PC-3 (cell line): ENCODE measurements at places on chromosomes 11 and 22. TPM values are rescaled to one million over a fixed set of nuclear protein-coding genes. Genes with fewer than 3 reads are reported as not detected.

POU2F3 gene
- 0.62 and 0.81 TPM in 2 replicates for total RNA-seq

ADORA2A gene
- total RNA-seq: 0.92 and 1.7 TPM in 2 replicates

DNA sequence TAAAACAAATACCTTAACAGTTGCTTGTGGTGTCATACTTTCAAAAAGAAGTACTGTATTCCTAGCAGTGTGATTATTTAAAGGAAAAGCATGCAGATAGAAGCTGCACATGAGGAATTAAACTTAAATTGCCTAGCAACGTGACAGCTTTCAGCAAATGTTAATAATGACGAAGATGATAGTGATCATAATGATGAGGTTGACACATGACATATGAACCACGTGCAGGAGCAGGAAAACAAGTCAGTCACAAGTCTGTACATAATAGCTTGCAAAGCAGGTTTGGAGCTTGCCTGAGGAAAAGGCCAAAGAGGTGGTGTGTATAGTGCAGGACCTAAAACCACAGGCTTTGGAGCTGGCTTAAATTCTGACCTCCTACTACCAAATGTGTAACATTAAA lies 30.6 kb upstream of the PIK3C2A start:
- peak; percentile 33 for DNase-seq

MMP27 gene
- not detected in 2 replicates for total RNA-seq

RHOD gene
- 99.9 and 121 TPM in 2 replicates for total RNA-seq

GRCh38 chr11:123437236-123437979 lies 7.3 kb downstream of the GRAMD1B start:
- no peak for DNase-seq

KRTAP5-7 gene
- not detected in 2 replicates for total RNA-seq

- peak; percentile 37 for DNase-seq
Measured at GRCh38 chr22:29722151-29722550, 2.3 kb downstream of the CABP7 start.

LDHAL6A gene
- total RNA-seq: not detected in 2 replicates

C1QTNF4 gene
- not detected in 2 replicates for total RNA-seq

H19 gene
- not detected in 2 replicates for total RNA-seq

GRCh38 chr11:69950120-69950519 lies 128.0 kb upstream of the ANO1 start:
- peak; percentile 72 for DNase-seq

CD3D gene
- total RNA-seq: not detected in 2 replicates

GRCh38 chr22:50245214-50246072 lies 620 bp upstream of the TUBGCP6 start:
- DNase-seq: no peak

DNA sequence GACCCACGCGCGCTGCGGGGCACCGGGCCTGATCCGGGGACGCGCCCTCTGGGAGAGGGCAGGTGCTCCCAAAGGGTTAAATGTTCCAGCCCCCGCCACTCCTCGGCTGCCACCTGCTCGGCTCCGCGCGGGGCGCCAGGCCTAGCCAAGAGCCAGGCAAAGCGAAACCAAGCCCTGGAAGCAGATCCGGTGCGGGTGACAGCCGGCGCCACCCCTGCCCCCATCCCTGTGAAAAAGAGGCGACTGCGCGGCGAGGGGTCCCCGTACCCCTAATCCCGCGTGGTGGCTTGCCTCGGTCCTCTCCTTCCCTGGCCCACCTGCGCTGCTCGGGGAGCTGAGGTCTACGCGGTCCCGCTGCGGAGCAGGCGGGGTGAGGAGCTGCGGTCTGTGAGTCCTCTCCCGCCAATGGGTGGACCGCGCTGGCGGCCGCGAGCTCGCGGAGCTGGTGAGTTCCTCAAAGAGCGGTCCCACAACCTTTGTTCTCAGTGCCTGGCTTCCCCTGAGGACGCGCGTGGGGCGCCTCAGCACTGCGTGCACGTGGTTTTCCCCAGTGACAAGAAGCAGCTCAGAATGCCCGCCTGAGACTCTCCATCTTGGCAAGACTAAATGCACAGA lies at the start of gene ME3:
Gene ME3 (minus strand): TSS at position 610 of the 615 bp plus-strand sequence.
- DNase-seq: peak; percentile 53

AQP11 gene
- total RNA-seq: 2.2 and 3.1 TPM in 2 replicates

DNA sequence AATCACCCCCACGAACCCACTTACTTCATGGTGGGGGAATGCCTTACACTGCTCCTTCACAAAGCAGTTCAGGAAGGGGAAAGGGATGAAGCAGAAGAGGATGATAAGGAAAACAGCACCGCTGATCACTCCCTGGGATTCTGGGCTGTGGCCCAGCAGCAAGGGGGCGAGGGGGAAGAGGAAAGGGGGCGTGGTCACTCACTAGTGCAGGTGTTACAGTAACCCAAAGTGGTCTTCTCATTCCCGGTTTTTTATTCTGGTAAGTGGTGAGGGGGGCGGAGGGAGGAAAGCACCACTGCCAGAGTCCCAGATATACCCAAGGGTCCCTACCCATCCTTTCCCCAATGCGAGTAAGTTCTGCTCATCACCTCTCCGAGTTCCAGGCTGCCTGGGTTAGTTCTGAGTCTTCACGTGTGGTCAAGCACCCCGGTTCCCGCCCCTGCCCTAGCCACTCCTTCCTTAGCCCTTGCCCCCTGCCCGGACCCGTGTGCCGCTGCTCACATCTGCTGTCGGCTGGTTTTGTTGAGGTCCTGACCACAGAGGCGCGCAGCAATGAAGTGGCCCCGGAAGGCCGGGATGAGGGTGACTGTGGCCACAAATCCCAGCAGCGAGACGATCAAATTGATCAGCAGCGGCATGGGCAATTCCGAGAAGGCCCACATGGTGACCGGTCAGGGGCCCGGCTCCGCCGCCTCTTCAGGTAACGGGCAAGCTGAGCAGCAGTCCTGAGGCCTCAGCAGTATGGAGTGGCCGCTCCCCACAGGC lies 477 bp downstream of the DPAGT1 start:
- DNase-seq: no peak

DNA sequence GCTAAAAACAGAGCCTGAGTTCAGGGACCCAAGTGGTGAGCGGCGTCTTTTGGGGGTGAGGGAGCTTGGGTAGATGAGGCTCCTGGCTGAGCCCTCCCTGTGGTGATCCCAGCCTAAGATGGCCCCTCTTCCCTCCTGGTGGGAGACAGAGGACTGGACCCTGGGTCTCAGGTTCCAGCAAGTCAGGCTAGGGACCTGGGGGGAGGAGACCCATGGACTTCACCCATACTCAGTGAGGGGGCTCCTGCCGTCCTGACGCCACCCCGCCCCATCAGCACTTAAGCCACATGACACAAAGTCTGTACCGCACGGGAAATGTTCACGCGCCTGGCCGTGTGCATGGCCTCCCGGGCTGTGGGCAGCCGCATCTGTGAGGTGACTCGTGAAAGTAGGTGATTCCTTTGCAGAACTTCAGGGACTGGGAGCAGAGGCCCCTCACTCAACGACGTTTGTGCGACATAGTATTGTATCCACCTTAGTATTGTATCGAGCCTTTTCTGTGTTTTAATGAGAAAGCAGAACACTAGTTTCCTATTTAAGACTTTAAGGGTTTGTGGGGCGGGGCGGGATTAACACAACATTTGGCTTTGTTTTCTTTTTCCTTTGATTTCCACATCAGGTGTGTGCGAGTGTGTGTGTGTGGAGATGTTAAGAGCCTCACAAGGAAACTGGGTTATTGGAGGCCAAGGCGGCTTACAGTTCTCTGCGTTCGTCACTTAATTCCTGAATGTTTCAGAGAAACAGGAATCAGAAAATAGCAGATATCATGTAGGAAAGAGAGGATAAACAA lies 18.4 kb upstream of the TMEM191C start:
- DNase-seq: no peak

- DNase-seq: no peak
Measured at GRCh38 chr11:32830796-32831195, 1.1 kb downstream of the PRRG4 start.

DNA sequence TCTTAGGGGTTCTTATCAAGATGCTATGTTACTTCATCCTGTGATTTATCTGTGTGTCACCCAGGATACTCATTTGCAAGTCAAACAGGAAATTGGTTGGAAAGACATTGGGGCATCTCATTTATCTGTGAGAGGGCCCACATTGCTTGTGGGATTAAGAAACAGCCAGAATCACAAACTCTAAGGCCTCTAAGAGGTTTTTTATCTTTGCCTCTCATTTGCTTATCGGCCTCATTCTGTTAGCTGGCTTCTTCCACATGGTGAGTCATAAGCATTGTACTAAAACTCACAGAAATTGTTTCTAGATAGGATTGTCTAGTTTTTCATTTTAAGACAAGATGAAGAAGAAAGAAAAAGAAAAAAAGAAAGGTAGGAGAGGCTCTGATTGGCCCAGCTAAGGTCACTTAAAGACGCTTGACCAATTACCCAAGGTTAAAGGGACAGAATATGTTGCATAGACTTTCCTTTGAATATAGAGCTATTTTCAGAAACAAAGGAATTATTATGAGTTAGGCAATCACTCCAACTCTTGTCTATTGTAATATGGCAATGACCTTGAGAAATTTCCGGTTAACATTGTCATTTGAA lies 121.9 kb downstream of the ARHGAP42 start:
- peak; percentile 82 for DNase-seq
